T1000 (cell line): ENCODE measurements at places on chromosomes 5 and 9.

DNA sequence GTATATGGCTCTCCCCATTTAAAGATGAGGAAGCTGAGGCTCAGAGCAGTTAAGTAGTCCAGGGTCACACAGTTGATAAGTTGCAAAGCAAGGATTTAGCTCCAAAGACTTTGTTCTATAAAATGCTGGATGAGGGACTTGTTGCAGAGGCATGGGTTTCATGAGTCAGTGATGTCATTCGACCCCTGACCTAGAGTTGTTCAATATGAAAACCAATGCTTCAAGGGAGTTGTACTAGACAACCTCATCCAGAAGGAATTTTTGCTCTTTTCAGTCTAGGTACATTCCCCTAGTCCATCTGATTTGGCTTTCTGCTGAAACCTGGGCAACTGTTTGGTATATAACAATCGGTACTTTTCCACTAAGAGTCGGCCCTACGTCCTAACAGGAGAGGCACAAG, 550.4 kb downstream of the EBF1 start:
- DNase-seq: no peak

GRCh38 chr9:132183134-132183533, 21.3 kb downstream of the NTNG2 start:
- no peak for DNase-seq

DNA sequence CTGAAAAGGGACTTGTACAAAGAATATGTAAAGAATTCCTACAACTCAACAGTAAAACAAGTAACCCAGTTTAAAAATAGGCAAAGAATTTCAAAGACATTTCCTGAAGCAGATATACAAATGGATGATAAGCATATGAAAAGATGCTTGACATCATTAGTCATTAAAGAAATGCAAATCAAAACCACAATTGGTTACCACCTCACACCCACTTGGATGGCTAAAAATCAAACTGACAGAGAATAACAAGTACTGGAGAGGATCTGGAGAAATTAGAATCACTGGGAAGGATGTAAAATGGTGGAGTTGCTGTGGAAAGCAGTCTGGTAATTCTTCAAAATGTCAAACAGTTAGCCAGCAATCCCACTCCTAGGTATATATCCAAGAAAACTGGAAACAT, 12.5 kb upstream of the FOXE1 start:
- DNase-seq: no peak

GRCh38 chr9:98862936-98863335, 55.5 kb downstream of the GALNT12 start:
- DNase-seq: no peak

DNA sequence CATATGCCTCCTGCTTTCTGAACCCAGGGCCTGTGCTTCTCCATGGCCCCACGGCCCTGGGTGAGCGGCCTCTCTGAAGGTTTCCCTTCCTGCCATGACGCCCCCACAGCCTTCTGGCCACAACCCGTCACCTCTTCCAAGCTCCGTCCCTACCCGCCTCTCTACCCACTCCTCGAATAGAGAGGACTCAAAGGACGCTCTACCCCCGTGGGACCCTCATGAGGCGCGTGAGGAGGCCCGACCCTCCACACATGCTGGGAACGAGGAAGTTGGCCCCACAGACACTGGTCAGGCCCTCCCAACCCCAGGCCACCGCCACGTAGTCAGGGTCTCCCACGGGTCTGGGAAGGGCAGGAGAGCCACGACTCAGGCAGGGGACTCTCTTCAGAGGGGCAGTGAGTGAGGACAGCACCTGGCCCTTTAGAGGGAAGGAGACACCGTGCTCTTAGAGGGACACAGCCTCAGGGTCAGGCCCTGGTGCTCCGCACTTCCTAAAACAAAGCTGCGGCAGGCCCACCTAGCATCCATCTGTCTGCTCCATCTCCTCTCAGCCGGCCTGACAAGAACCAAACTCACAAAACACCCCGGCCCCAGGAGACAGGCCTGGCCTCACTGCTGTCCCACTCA, 5.3 kb downstream of the BRD3 start:
- DNase-seq: no peak

- no peak for DNase-seq
These were observed 208.6 kb downstream of the GRIA1 start for GRCh38 chr5:153699035-153699434.

DNA sequence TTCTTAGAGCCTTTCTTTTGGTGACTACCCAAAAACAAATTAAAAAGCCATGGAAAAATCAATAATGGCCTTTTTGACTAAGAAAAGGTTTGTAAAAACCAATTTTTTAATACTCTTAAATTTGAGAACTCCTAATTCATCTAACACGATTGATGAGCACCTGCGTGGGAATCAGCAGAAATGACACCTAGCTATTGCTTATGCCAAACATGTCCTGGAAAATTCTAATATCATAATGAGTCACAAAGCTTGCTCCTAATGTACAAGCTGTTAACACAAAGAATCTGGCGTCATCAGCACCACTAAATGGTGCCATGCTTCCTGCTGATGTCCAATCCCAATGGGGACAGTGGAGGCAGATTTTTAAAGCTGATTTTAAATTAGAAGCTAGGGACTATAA, 146.2 kb upstream of the LRRTM2 start:
- no peak for DNase-seq

DNA sequence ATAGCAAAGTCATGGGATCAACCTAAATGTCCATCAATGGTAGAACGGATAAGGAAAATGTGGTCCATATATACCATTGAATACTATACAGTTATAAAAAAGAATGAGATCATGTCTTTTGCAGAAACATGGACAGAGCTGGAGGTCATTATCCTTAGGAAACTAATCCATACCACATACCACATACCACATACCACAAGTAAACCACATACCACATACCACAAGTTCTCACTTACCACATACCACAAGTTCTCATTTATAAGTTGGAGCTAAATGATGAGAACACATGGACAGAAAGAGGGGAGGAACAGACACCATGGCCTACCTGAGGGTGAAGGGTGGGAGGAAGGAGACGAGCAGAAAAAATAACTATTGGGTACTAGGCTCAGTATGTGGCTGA, 154.6 kb upstream of the GHR start:
- no peak for DNase-seq

GRCh38 chr9:89543111-89543510, 45.2 kb upstream of the SEMA4D start:
- DNase-seq: no peak

GRCh38 chr9:135246248-135247205, 159.1 kb downstream of the OLFM1 start:
- no peak for DNase-seq

GRCh38 chr9:20990867-20991266, 40.6 kb downstream of the HACD4 start:
- no peak for DNase-seq

DNA sequence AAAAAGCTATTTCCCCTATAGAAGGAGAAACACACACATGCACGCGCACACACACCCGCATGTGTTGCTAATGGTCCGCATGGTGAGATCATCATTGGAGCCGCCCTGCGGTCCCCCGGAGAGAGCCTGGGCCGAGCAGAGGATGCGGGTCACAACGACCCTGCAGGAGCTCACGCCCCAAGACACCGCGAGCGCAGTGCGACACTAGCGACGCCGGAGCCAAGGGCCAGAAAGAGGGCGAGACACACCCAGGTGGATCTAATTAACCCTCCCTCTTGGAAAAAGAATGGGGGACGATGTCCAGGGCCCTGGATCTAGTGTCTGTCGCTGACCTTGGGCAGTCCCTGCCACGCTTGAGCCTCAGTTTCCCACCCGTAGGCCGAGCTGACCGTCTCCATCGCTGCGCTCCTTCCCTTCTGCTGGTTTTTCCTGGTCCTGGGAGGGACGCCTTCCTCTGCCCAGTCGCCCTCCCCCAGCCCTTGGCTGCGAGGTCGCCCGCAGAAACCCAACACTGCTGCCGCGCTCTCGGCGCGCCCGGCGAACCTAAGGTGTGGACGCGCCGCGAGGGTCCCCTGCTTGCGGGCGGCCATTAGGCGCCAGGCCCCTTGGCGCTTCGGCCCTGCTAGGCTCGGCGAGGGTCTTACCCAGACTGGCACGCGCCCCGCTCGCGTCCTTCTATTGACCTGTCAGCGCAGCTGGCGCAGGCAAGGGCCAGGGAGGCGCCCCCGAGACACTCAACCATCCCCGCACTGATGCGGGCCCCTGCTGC, 47.5 kb upstream of the RNF20 start:
- no peak for DNase-seq

DNA sequence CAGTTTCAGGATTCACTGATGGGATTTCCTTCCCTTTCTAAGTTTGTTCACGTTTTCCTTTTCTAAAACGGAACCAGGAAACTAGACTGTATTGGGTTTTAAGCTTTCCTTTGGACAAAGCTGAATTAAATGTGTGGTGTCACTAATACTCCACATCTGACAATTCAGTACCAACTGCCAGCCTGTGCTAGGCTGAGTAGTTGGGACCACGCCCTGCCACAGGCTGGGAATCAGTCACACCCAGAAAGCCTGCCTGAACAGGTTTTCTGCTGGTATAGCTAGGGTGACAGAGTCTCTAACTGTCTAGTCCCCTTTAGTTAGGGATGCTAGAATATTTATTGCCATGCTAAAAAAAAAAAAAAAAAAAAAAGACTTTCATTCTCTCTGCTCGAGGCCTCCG, 15.6 kb downstream of the SPACA9 start:
- DNase-seq: no peak

- DNase-seq: no peak
These were observed 29.7 kb downstream of the PWWP2A start for GRCh38 chr5:160089531-160089930.

- no peak for DNase-seq
These were observed 55.1 kb upstream of the KDM4C start for GRCh38 chr9:6702707-6703106.

- no peak for DNase-seq
These were observed 32.2 kb downstream of the NMUR2 start for GRCh38 chr5:152372875-152373274.

DNA sequence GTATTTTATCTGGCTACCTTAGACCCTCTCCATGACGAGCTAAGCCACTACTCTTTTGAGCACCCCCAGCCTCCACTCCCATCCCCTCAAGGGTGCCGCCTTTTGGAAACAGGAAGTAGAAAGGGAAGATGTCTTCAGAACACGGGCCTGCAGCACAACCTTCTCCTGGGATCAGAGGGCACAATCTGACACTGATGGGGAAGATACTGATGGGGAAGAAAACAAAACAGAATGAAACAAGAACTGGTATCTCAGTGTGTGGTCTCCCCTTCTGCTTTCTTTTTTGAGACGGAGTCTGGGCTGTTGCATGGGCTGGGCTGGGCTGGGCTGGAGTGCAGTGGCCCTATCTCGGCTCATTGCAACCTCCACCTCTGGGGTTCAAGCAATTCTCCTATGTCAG, 539.7 kb upstream of the DAP start:
- no peak for DNase-seq

DNA sequence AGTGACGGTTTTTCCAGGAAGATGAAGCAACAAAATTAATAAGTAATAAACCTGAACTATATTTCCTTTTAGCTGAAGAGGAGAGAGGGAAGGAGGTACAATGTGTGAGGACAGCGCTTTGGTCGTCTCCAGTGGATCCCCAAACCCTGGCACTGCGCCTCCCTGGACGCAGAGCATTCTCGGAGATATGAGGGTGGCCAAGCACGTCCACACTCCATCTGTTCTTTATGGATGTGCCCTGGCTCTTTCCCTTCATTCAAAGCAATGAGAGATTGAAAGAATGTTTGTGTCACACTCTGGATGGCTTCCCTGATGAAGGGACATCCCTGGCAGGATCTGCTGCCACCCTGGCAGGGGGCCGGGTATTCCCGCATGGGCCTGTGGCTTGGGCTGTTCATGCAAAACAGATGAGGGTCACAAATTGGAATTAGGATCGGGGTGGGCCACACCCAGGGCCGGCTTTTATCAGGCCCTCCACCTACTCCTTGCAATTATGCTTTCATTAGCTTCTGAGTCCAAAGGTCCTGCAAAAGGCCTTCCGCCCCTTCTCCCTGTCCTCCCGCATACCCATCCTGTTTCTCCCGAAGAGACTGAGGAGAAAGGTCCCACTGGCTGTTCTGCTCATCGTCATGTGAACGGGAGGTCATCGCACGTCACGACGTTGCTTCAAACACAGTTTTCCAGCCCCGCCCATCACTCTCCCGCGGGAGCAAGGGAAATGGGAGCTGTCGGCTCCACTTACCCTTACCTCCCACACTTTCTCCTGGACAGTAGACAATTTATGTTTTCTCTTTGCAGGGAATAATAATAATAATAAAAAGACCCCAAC, 286.1 kb upstream of the IRX4 start:
- no peak for DNase-seq

- no peak for DNase-seq
These were observed 107.2 kb upstream of the STC2 start for GRCh38 chr5:173435447-173435846.

DNA sequence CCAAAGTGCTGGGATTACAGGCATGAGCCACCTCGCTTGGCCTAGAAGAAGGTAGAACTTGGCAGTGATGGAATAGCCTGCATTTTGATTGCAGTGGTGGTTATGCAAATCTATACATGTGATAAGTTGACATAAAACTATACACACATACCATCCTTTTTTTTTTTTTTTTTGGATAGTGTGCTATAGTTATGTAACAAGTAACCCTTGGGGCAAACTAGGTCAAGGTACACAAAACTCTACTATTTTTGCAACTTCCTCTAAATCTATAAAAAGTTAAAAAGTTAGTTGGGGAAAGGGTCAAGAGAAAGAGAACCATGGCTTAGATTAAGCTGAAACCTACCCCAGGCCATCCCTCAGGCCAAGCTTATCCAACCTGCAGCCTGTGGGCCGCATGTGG, 11.1 kb downstream of the TRIM14 start:
- no peak for DNase-seq

- no peak for DNase-seq
These were observed 19.0 kb upstream of the GPX3 start for GRCh38 chr5:151001436-151001835.

DNA sequence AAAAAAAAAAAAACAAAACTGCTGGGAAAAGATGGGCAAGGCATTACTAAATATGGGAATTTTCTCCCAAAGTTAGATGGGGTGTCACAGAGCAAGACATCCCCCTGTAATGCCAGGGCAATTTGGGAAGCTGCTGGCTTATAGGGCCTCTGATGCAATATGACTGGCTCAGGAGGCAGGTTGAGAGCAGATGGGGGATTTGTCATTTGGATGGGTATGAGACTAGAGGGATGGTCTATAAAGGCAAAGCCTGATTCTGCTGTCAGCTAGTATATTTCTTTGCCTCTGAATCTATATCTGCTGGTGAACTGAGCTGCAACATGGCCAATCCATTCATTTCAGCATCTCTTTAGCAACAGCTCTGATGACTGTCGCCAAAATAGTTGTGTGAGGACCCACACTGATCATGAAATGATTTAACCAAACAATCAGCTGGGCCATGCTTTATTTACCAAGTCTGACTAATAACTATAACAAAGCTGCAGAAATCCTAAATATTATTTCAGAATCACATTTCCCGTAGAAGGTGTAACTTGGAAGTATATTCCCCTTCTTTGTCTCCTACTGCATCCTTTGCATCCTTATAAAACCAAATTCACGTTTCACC, 455.1 kb upstream of the ZNF608 start:
- DNase-seq: no peak

DNA sequence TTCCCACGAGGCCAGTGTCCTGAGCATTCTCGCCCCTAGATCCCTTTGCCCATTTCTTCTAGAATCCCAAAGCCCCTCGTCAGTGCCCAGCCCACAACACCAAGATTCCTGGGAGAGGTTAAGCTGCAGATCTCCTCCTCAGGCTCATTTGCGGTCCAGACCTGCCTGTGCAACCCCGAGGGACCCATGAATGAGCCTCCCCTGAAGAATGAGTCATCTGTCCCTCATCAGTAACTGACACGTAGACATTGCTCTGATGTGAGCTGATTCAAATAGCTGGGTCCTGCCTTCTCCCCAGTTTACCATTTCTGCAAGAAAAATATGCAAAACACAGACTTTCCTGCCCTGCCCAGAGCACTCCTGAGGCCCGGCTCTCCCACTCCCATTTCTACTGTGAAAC, 92.8 kb downstream of the ADCY2 start:
- DNase-seq: no peak

- DNase-seq: no peak
These were observed 41.9 kb downstream of the CCDC180 start for GRCh38 chr9:97349400-97349799.
